Uterus (tissue), 4 donors: ENCODE measurements at places on chromosomes 2 and 18.

GRCh38 chr2:232352511-232353091, 25.9 kb upstream of the ALPP start:
- no peak for DNase-seq

DNA sequence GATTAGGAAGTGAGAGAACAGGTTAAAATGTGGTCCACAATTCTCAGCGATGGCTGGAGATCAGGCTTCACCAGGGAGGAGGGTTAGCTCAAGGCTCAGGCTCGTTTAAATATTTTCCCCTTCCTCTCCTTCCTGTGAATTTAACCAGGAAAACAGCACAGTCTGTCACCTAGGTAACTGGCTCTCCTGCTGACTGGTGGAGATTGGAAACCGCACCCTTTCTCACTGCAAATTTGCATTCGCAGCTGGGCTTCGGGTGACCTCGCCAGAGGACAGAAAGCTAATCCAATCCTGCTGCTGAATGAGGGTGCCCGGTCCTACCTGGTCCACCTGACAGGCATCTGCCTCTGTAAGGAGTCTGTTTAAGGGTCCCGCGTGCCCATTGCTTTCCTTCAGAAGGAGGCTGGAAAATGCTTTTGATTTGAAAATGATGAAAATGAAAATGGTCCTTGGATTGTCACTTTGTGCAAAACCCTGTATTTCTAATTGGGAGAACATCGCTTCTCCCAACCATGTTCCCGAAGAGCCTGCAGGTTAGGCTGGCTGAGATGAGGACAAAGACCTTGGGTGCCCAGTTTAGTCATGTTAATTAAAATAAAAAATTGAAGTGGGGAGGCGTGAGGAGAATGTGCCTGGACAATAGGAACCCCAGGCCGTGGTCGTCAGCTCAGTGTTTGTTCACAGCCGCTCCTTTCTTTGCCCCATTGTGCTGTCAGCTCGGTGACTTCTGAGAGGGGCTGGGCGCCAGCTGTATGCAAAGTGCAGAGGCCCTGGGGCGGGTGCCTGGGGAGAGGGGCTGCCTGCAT, 43.4 kb upstream of the MTCL1 start:
- no peak for DNase-seq

DNA sequence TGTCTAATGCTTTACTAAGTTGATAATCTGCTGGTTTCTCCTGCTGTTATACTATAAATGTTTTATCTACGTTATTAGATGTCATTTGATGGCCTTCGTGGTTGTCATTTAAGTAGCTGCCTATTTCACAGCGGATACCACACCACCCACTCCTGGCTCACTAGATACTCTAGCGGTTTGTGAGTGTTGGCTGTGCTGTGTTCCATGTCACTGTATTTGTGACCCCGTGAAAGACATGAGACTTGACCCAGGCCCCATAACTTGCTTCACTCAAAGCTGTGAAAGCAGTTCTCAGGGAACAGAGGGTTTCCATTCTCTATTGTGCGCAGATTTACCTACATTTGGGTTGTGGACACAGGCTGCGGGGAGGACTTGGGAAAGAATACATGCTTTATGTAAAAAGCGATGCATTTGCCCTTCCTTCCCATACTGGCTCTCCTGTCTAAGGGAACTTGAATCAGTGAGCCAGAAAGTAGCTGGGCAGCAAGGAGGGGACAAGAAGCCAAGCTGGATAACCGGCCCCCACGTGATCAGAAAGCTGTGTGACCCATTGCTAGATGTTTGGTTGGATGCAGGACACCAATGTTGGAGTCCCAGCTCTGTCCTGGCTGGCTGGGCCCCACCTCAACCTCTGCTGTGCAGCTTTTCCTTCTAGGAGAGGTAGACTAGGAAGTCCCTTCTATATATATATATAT, 52.2 kb downstream of the PLB1 start:
- DNase-seq = no peak

GRCh38 chr2:219388907-219389156, 1.1 kb upstream of the DNPEP start:
- no peak for DNase-seq

DNA sequence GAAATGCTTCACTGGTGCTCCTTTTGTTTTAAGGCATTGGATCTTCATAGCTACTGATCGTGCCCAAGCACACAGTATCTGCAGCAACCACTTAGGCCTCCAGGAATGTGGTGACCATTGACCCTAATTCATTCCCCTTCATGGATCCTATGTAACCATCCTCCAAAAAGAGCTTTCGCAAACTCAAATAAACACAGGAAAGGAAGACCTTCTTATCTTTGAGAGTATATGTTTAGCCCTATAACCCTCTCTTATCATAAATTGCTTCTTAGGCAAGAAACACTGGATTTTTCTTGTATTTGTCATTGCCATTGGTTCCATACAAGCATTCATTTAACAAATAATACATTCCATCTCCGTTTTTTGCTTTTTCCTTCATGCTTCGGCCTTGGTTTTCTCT, 4.1 kb upstream of the TTR start:
- no peak for DNase-seq
